ENCODE measurements at places on chromosomes 12 and 14. TPM values are rescaled to one million over a fixed set of nuclear protein-coding genes. Genes with fewer than 3 reads are reported as not detected.

The FOXM1 gene
- 4.6 TPM for polyA plus RNA-seq

The ZFYVE26 gene
- 2.4 TPM for polyA plus RNA-seq

The IL23A gene
- 0.22 TPM for polyA plus RNA-seq

The GYS2 gene
- polyA plus RNA-seq: 48.5 TPM

The TMCC3 gene
- polyA plus RNA-seq: 1.5 TPM

The TIGAR gene
- polyA plus RNA-seq: 3.0 TPM

GRCh38 chr14:89721956-89722355 is 232.6 kb downstream of the EFCAB11 start:
- DNase-seq: peak; percentile 12

DNA sequence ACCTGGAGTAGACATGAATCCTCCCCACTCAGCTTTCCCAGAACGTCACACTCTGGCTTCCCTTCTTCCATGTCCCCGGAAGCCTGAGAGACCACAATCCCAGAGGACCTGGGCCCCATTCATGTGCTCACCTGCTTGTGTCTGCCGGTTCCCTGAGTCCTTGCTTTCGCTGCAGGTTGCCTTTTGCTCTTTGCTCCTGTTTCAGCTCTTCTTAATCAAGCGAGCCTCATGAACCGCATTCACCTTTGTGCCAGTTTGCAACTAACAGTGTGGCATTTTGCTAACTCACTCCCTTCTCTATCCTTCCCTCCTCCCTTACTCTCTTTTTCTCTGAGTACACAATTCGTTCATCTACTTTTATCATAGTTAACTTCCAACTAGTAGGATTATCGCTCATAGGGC is 23.1 kb downstream of the ENTPD5 start:
- no peak for DNase-seq

DNA sequence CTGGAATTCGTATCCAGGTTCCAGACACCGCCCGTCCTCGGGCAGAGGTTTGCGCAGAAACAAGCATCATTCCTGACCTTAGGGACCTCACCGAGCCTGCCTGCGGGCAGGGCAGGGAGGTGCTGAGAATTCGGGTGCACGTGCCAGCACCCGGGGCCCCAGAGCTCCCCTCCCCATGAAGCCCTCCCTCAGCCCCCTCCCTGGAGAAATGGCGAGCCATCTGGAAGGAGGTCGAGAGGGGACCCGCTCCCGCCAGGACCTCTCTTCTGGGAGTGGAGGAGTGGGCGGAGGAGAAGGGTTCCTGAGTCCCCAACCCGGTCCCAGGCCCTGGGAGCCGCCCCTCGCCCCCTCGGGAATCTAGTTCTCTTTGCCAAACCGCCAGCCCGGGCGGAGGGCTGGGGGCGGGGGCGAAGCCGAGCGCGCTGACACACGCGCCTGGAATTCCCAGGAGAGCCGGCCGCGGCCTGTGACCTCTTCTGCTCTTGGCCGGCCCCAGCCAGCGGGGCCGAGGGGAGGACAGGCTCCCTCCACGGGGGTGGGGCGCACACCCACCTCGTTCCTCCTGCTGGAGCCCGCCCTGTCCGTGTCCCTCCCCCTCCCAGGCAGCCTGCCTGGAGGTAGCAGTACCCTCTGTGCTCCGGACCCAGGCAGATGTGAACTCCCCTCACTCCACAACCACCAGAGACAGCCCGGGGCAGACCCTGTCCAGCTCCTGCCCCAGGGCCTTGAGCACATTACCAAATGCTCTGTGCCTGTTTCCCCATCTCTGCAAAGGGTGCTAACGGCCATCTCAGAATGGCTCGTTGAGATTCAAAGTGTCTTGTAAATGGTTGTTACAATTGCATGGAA is 23.0 kb upstream of the GPR132 start:
- no peak for DNase-seq

GRCh38 chr12:84624601-84625000 is 288.0 kb downstream of the SLC6A15 start:
- DNase-seq: no peak

DNA sequence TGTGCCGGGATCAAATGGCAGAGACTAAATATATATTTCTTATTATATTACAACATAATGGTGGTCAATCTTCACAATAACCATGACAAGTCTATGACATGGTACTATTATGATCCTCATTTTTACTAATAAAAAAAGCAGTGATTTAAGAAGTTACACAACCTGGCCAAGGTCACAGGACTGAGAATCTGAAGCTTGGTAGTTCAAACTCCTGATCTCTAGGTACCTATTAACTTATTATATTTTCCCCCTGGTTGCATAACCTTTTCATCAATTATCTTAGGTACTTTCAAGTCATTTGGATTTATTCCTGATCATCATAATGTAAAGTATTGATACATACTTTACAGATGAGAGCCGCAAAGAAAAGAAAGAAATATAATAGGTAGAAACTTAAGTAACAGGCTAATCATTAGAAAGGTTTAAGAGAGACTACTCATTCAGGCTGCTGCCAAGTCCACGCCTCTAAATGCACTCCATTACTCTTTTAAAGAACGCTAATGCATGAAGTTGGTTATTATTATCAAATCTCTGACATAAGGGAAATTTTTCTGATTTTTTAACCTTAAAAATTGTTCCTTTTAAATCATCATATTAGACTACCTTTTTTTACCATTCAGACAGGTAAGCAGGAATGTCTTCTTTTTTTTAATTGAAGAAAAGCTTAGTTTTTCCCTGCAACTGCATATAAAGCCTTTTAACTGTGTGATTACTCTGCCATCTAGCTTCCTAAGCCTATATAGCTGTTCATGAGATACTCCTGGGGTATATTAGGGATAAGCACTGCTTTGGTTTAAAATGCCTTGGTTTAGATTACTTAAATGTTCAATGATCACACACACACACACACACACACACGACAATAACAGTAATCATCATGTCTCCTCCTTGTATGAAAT is 35.6 kb downstream of the RPS29 start:
- DNase-seq: no peak

GRCh38 chr14:31945074-31945613 is 132.0 kb upstream of the ARHGAP5 start:
- no peak for DNase-seq

DNA sequence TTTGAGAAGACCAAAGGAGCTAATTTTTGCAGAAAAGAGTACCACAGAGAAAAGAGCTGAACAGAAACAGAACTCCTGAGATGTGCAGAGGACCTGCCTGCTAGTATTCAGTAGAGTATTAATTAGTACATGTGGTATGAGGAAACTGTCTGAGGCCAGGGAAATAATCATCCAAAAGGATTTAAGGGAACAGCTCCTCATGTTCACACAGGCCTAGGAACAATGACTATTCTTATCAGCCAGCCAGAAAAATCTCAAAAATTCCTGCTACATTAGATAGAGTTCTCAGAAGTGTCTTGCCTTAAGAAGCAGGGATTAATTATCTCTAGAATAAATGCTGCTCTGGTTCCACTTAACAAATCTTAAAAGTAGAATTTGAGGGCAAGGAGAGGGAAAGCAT is 36.4 kb downstream of the PKP2 start:
- DNase-seq: no peak

DNA sequence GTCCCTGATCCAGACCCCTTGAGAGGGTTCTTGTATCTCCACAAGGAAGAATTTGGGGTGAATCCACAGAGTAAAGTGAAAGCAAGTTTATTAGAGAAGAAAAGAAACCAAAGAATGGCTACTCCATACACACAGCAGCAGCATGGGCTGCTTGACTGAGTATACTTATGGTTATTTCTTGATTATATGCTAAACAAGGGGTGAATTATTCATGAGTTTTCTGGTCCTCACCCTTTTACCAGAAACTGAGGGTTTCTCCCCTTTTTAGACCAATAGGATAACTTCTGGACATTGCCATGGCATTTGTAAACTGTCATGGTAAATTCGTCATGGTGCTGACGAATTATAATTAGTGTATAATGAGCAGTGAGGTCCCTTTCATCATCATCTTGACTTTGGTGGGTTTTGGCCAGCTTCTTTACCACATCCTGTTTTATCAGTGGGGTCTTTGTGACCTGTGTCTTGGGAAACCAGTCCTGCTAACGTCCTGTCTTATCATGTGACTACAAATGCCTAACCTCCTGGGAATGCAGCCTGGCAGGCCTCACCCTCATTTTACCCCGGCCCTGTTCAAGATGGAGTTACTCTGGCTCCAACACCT is 121.9 kb downstream of the SPTSSA start:
- DNase-seq: no peak

DNA sequence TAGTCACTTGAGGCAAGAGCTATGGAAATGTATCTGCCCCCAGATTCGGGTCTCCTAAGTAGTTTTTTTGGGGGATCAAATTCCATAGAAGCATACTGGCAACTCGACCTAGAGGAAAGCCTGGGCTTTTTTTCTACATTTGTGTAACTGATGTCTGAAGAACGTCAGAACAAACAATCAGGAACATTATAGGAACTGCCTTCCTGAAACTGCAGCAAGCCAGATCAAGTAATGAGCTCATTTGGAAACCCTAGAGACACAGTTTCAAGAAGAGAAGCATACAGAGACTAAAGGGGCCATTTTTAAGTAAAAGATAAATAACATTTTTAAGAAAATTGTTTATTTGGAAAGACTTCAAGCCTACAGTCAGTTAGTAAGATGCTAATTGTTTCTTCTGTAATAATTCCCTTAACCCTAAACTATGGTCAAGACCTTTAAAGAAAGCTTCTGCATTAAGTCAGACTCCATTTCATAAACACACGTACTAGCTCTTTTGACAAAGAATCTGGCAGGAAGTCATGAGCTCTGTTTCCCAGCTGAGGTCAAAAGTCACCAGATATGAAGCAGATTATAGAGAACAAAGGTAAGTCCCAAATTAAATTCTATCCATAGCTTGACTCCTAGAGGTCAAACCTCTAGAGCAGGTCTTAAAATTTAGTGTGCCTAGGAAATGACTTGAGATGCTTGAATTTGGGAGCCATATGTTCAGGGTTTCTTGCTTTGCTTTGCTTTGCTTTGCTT is 112.8 kb downstream of the EGLN3 start:
- no peak for DNase-seq

GRCh38 chr12:132560614-132561426 is 49.6 kb downstream of the LRCOL1 start:
- DNase-seq: peak; percentile 76

DNA sequence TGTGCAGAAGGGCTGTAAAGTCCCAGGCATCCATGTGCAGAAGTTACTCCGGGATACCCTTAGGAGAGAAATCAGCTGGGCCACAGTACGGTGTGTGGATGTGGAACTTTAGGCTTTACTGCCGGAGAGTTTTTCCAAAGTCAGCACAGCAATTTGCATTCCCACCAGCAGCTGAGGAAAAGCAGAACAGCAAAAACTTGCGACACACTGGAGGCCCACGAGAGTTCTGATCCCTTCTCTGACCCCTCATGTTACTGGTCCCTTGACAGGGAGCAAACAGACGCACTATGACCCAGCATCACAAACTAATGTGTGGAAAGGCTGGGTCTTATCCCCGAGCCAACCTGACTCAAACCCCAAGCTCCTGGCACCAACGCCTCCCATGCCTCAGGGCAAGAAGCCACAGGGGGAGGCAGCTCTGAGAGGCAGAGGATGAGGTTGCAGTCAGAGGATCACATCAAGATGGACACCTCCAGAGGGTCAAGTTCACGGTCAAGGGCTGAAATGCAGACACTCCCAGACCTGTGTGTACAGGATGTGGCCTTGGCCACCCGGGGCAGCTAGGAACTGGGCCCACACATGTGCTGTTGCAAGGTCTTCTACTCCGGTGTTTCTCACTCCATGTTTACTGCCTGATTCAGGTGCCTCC is 38.6 kb downstream of the CCDC88C start:
- no peak for DNase-seq

DNA sequence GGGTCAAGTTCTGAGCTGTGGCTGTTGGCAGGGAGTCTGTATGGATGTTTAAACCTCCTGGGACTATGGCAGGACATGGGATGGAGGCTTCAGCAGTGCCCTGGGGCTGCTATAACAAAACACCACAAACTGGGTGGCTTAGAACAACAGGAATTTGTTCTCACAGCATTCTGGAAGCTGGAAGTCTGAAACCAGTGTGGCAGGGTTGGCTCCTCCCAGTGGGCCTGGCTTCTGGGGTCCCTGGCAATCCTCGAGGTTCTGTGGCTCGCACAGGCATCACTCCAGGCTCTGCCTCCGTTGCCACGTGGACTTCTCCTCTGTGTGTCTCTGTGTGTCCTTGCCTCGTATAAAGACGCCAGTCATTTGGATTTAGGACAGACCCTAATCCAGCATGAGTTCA is 39.9 kb downstream of the FZD10 start:
- DNase-seq: no peak

DNA sequence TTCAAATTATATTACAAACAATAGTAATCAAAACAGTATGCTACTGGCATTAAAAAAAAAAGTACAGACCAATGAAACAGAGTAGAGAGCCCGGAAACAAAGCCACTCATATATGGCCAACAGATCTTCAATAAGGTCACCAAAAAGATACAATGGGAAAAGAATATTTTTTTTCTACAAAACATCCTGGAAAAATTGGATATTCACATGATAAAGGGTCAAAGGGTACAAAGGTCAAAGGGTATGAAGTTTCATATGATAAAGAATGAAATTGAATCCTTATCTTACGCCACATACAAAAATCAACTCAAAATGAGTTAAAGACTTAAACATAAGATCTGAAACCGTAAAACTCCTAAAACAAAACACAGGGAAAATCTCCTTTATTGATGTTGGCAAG is 168.5 kb upstream of the PELI2 start:
- DNase-seq: no peak

- peak; percentile 63 for DNase-seq
Observed at GRCh38 chr12:130870442-130871285, 1.2 kb upstream of the RAN start.

- DNase-seq: no peak
Observed at GRCh38 chr14:105273062-105273461, 24.7 kb downstream of the BTBD6 start.

- DNase-seq: peak; percentile 53
Observed at GRCh38 chr12:124625867-124626675, 58.7 kb upstream of the NCOR2 start.

- no peak for DNase-seq
Observed at GRCh38 chr14:97978341-97978740, 1181.2 kb downstream of the VRK1 start.

DNA sequence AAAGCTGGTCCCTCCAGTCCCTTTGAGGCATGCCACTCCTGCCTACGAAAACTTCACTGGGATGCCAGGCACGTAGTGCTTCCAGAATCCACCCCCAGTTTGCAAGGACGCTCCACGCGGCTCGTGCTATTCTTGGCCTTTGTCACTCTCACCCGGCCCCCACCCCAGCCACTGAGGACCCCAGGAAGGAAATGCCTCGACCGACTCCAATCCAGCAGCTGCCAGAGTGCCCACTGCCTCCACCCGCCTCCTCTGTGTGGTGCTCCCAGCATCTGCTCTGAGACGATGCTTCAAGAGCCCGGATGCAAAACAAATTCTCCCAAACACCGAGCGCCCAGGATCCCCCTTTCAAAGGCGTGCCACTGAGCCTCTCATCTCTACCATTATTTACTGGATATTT is 123.9 kb downstream of the RFLNA start:
- DNase-seq: no peak

DNA sequence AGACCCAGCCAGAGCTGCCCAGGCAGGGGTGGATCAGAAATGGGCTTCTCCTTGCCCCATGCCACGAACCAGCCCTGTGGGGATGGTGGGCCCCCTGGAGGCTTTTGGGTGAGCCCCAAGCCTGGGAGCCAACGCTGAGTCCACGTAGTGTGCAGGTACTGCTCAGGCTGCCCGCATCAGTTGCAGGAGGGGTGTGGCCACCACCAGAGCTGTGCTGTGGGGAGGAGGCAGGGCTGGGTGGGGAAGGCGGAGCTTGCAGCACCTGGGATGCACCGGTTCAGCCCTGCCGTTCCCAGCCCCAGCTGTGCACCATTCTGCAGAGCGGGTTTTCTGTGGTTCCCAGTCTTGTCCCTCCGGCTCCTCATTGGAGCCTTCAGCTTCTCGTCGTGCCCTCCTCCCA is 36.3 kb downstream of the IL31 start:
- no peak for DNase-seq

Data from liver (tissue), 10 donors.